OCI-LY7 (cell line): ENCODE measurements at places on chromosomes 7 and 10.

DNA sequence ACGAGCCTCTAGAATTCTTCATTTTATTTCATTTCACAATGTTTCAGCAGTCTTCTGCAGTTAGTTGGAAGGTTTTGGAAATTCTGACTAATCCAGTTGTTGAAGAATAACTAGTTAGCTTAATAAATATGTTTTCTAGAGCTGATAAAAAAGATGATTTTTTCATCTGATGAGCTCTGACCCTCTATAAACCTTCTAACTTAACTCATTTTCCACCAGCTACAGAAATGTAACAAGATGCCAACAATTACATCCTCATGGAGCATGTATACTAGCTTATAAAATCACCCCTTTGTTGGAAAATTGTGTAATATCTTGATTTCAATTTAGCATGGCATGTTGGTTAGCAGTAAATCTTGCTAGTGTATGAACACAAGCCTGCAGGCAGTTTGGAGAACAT is 33.1 kb downstream of the KAT6B start:
- no peak for DNase-seq

GRCh38 chr7:117132321-117133120 is 179.2 kb downstream of the ST7 start:
- DNase-seq: no peak

GRCh38 chr7:22863156-22863899 is 40.7 kb upstream of the TOMM7 start:
- no peak for DNase-seq

DNA sequence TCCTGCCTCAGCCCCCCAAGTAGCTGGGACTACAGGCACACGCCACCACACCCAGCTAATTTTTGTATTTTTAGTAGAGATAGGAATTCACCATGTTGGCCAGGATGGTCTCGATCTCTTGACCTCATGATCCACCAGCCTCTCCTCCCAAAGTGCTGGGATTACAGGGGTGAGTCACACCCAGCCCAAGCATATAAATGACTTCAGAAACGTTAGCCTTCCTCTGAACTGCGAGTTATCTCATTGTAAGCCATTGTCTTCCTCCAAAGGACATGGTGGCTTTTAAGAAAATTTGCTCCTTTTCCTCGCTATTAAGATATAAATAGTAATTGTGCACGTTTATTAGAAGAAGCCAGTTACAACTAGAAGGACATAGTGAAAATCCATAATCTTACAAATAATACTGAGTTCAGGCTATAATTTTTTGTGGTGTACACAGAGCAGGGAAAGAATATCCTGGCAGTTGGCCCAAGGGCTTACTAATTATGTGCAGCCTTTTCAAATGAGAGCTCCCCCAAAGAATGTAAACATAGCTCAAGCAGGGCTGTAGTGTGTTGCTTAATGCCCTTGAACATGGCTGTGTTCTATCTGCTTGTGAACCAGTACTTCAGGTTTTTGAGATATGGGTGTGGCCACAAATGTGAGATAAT is 495.8 kb downstream of the PARD3 start:
- DNase-seq: no peak

GRCh38 chr10:25024528-25024927 is 8.1 kb downstream of the THNSL1 start:
- DNase-seq: no peak

GRCh38 chr10:25811052-25811685 is 122.9 kb upstream of the MYO3A start:
- DNase-seq: no peak

GRCh38 chr7:51111241-51111940 is 205.2 kb downstream of the COBL start:
- no peak for DNase-seq

GRCh38 chr10:112226439-112227248 is 43.1 kb upstream of the GPAM start:
- no peak for DNase-seq

- DNase-seq: no peak
Measured at GRCh38 chr7:121525155-121525819, 129.2 kb upstream of the FAM3C start.

- no peak for DNase-seq
Measured at GRCh38 chr10:110404825-110405224, 92.9 kb upstream of the DUSP5 start.

GRCh38 chr7:5382281-5382892 is 41.2 kb downstream of the TNRC18 start:
- no peak for DNase-seq

DNA sequence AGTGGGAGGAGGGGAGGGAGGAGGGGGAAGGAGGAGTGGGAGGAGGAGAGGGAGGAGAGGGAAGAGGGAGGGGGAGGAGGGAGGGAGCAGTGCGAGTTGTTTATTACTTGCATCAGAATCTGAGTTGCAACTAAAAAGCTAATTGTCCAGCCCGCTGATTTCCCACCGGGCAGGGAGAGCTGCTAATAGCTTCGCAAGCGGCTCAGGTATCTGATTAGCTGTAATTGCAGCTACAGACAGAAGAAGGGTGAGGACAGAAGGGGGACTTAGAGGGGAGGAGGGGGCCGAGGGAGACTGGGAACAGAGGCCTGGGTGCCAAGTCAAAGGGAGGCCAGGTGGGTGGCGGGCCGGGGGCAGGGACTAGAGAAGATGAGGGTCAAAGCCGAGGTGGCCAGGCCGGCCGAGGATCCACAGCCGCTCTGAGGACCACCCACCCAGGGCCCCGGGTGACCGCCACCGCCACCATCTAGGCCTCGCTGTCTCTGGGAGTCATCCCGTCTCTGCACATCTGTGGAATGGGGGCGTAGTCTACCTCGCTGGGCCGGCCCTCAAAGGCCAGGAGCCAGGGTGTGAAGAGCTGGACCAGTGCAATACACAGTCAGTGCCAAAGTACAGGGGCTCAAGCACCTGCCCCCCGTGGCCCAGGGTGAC is 54.2 kb downstream of the MICALL2 start:
- no peak for DNase-seq

GRCh38 chr10:128814782-128815181 is 652.3 kb upstream of the MGMT start:
- no peak for DNase-seq

GRCh38 chr7:525740-526139 is 6.1 kb upstream of the PDGFA start:
- DNase-seq: no peak

DNA sequence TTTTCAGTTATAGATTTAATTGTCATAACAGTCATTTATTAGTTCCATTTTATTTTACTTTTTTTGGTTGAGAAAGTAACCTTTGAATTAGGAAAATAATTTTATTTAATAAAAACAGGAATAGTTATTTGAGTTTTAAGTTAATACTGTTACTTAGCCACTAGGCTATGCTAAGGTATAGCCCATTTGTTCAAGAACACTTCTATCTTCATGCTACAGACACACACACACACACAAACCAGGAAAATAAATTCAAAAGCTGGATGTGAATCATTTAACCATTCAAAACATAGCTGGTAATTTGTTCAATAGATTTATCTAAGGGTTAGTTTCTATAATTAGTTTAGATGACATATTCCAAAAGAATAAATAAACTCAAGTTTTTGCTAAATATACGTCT is 148.4 kb downstream of the RNF133 start:
- no peak for DNase-seq

GRCh38 chr10:84473136-84473535 is 144.7 kb downstream of the CCSER2 start:
- no peak for DNase-seq

DNA sequence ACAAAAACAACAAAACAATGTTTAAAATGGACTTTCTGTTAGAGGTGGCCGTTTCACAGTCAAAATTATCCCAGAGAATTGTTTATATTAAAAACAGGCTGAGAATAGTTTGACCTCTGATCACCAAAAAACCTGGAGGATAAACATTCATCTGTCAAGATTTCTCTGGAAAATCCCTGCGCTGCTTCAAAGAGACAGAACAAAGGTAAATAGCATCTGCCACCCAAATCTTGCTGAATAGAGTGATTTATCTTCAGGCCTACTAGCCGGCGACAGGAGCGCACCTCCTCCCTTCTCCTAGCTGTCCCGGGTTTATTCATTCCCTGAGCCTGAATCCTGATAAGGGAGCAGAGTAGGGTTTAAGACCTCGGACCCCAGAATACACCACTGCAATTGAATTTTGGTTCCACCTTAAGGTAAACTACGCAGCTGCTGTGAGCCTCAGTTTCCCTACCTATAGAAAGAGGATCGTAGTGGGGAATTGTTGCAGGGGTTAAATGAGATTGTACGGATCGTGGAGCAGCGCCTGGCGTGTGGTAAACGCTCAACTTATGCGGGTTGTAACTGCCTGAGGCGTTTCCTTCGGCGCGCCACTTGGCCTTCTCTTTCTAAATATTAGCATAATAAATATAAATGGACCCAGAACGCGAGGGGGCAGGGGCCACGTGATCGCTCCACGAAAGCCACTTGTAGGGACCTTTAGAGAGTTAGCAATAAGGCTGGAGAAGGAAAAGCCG is 498 bp upstream of the ST7 start:
- DNase-seq: peak; percentile 70

GRCh38 chr10:70575874-70576802 is 26.4 kb downstream of the PRF1 start:
- DNase-seq: peak; percentile 92

- DNase-seq: peak; percentile 51
Measured at GRCh38 chr10:100341953-100342626, 4.9 kb upstream of the SCD start.

GRCh38 chr10:108612485-108612884 is 1310.8 kb downstream of the XPNPEP1 start:
- no peak for DNase-seq

- no peak for DNase-seq
Measured at GRCh38 chr7:29207162-29207801, 12.7 kb downstream of the CHN2 start.

- no peak for DNase-seq
Measured at GRCh38 chr10:102375250-102375649, 20.3 kb upstream of the NFKB2 start.

- DNase-seq: no peak
Measured at GRCh38 chr10:23892296-23892695, 316.6 kb upstream of the KIAA1217 start.

DNA sequence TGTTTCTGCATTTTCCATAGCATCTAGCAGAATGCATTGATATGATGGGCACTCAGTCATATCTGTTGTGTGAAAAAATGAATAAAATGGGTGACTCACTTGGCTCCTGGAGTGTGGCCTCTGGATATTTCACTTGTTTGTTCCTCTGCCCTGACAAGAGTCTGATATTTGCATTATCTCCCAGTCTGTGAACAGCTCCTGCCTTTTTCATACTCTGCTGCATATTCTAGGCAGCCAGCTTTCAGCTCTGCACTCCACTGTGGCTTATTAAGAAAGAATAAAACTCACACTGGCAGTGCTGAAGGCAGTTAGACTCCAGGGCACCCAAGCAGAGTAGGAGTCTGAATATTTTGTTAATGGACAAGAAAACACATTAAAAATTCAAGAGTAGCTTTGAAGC is 623.9 kb downstream of the SORCS1 start:
- DNase-seq: no peak

DNA sequence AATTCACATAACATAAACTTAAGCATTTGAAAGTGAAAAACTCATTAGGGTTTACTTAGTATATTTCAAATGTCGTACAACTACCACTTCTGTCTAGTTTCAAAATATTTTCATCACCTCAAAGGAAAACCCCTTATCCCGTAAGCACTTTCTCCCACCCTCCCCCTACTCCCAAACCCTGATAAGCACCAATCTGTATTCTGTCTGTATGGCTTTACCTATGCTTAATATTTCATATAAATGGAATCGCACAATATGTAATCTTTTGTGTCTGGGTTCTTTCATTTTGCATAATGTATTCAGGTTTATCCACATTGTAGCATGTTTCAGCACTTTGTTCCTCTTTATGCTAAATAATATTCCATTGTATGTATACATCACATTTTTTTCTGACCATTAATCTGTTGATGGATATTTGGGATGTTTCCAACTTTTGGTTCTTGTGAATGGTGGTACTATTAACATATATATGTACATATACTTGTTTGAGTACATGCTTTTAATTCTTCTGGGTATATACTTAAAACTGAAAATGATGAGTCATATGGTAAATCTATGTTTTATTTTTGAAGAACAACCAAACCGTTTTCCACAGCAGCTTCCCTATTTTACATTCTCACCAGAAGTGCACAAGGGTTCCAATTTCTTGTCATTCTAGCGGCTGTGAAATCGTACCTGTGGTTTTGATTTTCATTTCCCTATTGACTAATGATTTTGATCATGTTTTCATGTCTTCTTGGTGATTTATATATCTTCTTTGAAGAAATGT is 6.2 kb upstream of the STARD3NL start:
- no peak for DNase-seq

DNA sequence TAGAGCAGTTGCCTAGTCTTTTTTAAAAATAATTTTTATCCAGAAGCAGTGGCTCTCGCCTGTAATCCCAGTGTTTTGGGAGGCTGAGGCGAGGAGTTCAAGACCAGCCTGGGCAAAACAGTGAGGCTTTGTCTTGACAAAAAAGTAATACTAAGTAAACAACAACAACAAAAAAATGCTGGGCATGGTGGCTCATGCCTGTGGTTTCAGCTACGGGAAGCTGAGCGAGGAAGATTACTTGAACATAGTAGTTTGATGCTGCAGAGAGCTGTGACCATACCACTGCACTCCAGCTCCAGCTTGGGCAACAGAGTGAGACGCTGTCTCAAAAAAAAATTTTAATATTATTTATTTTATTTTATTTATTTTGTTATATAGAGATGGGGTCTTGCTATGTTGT is 31.3 kb upstream of the TPST1 start:
- no peak for DNase-seq

GRCh38 chr10:119135513-119135881 is 30.0 kb downstream of the SFXN4 start:
- DNase-seq: no peak

DNA sequence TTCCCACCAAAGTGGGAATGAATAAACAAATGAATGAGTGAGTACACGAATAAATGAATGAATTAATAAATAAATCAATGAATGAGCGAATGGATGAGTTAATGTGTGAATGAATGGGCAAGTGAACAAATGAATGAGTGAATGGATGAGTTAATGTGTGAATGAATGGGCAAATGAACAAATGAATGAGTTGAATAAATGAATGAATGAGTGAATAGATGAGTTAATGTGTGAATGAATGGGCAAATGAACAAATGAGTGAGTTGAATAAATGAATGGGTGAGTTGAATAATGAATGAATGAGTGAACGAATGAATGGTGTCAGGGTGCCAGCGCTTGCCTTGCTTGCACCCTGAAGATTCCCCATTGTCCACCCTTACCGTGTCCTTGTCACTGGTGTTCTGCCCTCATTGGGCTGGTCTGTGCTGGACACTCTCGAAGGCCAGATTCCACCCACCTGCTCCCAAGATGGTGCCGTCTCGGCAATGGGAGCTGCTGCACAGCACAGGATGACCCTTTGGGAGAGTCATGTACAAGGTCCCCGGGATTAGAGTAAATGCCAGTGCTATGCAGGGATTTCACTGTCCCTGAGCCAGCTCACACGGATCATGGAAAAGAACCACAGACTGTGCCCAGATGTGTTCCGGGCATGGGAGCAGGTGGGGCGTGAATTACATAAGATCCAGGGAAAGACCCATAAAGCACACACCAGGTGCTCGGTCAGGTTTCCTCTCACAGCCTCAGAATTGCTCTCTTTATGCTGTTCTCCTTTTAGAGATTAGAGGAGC is 83.2 kb downstream of the CAMK1D start:
- no peak for DNase-seq

GRCh38 chr10:128000471-128001362 is 93.8 kb downstream of the PTPRE start:
- no peak for DNase-seq
